ENCODE measurements at places on chromosomes 13 and 19.

GRCh38 chr13:39602614-39603366 lies at the start of gene LHFPL6:
TSS of gene LHFPL6 (minus strand) at chr13:39603193.
- peak; percentile 48 for DNase-seq

DNA sequence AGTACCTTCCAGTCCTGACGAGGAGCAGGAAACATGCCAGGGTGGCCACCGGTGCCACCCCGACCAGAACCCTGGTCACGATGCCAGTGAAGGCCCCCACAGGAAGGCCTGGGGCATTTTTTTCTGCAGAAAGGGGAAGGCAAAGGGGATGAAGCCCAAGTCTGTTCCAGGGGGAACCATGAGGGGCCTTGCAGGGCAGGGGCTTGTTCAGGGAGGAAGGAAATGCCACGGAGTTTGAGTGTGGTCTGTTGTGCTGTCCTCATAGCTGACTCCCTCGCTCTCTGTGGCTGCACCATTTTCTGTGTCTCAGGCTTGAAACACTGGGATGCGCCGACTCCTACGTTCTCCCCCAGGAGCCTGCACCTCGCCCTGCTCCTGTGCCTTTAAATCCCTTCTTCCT lies 27.5 kb upstream of the CEACAM1 start:
- no peak for DNase-seq

DNA sequence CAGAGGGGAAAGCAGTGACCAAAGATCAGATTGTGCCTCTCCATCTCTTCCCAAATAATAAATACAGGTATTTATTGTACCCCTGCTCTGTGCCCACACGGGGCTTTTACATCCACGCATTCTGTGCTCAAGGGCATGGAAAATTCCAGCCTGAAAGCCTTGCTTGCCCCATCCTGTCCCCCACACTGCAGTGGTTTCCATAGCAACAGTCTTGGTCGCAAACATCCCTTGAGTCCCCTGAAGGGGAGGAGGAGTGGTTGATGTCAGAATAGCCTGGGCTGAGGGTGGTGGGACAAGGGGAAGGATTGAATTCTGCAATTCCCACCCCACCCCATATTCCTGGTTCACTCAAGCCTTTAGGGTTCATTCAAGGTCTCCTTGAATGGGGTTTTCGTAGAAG lies 41.0 kb upstream of the USP29 start:
- no peak for DNase-seq

DNA sequence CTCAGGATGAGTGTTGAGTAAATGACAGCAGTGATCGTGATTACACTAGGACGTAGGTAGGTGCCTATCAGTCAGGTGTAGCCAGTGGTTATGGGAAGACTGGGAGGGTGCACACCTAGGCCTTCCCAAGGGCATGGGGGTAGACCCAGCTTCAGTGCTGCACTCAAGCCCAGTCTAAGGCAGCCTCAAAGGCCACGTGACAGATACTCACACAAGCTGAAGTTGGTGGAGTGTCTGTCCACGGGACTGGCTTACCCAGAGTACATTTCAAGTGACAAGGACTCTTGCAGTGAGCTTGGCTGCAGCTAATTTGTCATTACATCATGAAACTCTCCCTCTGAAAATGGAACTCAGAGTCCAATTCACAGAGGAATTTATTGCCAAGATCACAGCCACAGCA lies 118.3 kb downstream of the SHISA2 start:
- no peak for DNase-seq

- no peak for DNase-seq
These were observed 14.9 kb upstream of the ZBTB7A start for GRCh38 chr19:4081441-4082129.

Data from stimulated activated CD4-positive, alpha-beta T cell treated with anti-CD3 and anti-CD28 coated beads, TNF-alpha, amount 100 ng/mL, for 48 hours (primary cell).